Kidney (tissue), 22 donors: ENCODE measurements at places on chromosomes 6 and 20.

DNA sequence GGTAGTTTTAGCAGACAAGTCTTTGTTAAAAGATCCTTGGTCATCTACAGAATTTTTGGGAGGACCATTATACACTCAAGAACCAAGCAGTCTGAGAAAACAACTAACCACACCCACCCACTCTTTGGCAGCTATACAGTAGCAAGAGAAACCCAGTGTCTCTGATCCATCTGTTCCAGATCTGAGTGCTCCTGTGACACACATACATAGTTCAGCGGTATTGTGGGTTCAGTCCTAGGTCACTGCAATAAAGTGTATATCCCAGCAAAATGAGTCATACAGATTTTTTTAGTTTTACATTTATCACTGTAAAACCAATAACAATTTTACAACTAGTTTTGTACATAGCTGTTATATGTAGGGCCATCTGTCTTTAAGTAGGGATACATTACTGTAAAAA is 47.4 kb upstream of the PAK5 start:
- DNase-seq: no peak

DNA sequence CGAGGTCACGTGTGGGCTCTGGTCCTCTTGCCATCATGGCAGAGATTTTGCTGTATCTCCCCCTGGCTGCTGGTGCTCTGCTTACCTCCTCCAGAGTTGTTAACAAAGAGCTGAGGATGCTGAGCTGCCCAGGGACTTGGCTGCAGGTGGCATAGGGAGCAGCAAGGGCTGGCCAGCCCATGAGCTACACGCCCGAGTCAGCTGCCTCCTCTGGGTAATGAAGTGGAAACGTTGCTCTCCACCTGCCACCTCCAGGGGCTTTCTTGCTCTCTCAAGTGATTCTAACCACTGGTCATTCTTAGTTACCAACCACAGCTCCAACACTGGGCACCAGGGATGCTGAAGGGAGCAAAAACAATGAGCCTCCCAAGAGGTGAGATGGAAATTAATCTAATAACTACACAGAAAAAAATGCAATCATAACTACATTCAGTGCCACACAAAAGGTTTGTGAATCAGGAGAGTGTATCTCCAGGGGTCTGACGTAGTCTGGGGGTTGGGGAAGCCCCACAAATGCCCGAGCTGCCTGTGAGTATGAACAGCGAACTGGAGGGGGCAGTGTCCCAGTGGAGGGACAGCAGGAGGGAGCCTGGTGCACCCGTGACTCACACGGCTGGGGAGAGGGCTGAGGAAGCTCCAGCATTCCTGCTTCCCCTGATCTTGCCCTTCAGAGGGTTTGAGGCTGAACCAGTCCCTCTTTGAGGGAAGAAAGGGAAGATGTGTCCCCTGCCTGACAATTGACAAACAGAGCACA is 78.7 kb downstream of the CDH26 start:
- DNase-seq: no peak

DNA sequence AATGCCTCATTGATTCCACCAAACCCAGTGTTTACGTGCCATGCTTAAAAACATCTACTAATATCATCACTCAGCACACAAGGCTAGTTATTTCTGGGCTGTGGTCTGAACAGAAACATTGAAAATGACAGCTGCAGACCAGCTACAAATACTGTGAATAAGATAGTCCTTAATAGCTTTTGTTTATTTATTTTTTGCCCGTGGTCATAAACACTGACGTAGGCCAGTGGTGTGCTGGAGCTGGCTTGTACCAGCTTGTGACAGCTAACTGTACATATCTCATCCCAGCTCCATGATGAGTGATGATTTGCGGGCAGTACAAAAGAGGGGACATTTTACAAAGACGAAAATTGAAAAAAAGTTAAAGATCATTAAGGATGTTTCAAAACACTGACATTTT is 1057.0 kb downstream of the EPHA7 start:
- no peak for DNase-seq

- DNase-seq: no peak
Measured at GRCh38 chr20:45968801-45969711, 2.9 kb downstream of the ZNF335 start.

- DNase-seq: peak; percentile 72
Measured at GRCh38 chr20:51678026-51678697, 90.0 kb downstream of the ATP9A start.
